Activated CD8-positive, alpha-beta memory T cell treated with anti-CD3 and anti-CD28 coated beads for 24 hours (primary cell): ENCODE measurements at places on chromosomes 5 and 9.

GRCh38 chr9:36389590-36389989 lies 10.5 kb downstream of the RNF38 start:
- no peak for DNase-seq

DNA sequence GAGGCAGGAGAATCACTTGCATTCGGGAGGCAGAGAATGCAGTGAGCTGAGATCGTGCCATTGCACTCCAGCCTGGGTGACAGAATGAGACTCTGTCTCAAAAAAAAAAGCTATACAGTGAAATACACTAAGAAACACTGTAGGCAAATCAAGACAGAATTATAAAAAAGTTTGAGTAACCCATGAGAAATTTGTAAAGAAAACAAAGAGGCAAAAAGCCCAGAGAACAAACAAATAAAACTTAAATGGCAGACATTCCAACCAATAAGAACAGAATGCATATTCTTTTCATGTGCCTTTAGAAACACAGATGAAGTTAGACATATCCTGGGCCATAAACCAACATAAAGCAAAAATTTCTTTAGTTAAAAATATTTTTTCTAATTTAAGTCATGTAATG lies 30.6 kb downstream of the ZNF169 start:
- no peak for DNase-seq

DNA sequence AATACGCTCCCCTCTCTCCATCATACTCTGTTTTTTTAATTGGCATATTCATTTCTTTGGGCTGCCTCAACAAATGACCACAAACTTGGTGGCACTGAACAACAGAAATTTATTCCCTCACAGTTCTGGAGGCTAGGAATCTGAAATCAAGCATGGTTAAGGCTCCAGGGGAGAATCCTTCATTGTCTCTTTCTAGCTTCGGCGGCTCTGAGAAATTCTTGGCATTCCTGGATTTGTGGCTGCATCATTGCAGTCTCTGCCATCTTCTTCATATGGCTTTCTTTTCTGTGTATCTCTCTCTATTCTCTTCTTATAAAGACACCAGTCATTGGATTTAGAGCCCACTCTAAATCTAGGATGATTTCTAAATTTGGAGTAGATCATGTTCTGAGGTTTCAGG lies 10.9 kb upstream of the SLC24A2 start:
- no peak for DNase-seq

GRCh38 chr5:132489051-132489770 lies 1.4 kb downstream of the IRF1 start:
- DNase-seq, result no peak

DNA sequence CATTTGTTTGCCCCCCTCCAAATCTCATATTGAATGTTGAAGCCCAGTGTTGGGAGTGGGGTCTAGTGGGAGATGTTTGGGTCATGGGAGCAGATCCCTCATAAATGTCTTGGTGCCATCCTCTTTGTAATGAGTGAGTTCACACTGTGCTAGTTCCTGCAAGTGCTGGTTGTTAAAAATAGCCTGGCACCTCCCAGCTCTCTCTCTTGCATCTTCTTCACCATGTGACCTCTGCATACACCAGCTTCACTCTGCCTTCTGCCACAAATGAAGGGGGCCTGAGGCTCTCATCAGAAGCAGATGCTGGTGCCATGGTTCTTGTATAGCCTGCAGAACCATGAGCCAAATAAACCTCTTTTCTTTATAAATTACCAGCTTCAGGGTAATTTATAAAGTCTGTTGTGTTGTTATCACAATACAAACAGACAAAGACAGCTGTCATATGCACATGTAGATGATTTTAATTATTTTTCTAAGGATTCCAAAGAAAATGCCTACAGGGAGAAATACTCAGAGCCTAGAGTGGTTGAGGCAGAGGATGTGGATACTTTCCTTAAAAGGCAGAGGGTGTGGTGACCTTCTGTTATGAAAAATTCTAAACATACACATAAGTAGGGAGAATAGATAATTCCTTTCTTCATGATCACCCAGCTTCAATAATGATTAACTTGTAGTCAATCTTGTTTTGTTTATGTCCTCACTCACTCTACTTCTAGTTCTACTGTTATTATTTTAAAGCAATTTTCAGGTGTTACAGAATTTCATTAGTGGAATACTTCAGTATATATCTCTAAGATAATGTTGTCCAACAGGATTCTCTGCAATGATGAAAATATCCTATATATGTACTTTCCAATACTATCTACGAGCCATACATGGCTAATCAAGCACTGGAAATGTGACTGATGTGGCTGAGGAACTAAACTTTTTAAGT lies 75.1 kb upstream of the RANBP6 start:
- no peak for DNase-seq

DNA sequence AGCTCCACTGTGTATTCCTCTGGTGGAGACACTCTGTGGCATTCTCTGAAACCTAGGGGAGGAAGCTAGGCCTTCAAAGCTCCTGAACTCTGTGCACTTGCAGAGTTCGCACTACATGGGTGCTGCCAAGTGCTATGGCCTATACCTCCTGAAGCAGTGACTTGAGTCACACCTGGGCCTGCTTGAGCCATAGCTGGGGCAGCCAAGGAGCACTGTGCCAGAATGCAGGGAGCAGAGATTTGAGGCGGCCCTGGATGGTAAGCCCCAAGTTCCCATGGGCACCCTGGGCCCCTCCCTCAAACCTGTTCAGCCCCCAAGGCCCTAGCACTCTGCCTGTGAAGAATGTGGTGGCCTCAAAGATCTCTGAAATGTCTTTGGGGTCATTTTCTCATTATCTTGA lies 212.9 kb downstream of the SPATA31A6 start:
- no peak for DNase-seq

GRCh38 chr5:57718155-57718554 lies 235.5 kb upstream of the ACTBL2 start:
- no peak for DNase-seq

DNA sequence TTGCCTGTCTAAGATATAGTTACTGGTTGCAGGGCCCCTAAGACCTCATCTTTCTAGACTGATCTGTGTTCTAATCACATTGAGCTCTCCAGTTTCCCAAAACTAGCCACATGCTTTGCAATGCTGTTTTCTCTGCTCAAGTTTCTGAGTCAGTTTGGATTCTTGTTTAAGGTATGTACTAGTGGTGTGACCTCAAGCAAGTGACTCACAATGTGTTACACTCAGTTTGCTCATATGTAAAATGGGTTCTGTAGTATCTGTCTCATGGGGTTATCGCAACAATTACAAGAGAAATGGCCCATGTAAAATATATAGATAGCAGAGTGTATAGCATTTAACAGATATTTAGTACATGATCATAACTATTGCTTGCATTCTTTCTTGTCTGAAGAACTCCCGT lies 153.1 kb upstream of the ELL2 start:
- no peak for DNase-seq

DNA sequence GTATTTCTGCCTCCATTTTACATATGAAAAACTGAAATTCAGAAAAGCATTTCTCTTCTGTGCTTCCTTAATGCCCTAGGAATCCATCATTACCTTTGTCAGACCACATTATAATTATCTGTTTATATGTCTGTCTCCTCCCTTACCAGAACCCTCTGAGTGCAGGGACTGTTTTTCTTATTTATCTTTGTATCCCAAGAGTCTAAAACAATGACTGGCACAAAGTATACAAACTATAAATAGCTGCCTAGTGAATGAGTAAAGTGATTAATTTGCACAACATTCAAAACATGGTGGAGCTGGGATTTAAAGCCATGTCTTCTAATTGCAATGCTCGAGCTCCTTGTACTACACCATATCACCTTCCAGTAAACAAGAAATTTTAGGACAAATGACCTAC lies 49.3 kb upstream of the HK3 start:
- no peak for DNase-seq
